Trophoblast cell (in vitro differentiated cells and primary cell): ENCODE measurements at places on chromosomes 12 and 14.

DNA sequence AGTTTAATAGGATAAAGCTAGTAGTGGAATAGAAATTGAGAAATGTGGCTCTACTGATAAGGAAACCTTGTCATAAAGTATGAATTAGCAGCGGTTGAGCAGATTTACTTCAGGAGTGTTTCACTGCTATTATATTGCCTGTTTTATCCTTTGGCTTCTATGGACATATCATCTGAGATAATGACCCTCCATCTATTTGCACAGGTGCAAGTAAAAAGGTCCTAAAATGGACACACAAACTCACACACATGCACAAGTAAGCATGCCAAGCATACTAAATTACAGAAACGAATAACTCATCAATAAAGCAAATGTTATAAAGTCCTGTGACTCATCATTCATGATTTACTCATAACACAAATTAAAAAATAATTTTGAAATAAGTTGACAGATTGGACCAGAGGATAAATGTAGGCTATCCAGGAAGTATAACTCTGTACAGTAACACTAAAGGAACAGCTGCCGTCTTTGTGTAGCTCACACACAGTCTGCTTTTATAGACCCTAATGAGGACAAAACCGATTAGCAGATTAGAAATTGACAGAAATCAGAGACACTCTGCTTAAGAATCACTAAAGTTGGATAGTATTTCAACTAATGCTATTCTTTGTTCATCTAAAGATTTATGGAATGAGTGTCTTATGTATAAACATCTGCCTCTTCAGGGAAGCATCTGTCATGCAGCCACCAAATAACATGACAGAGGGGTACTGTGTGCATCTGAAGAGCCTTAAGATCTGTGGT is 73.9 kb downstream of the SYT1 start:
- no peak for DNase-seq

DNA sequence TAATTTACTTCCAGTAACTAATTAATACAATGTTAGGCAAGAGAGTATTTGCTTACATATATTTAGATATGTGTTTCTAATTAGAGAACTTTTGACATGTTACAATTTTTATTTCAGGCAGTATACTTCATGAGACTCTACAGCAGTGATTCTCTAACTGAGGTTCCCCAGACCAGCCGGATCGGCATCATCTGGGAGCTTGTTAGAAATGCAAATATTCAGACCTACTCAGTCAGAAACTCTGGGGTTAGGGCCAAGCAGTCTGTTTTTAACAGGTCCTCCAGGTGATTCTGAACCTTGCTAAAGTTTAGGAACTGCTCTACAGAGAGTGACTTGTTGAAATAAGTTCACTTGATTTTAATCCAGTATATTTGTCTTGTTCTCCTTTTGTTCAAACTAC is 46.5 kb downstream of the ARID2 start:
- no peak for DNase-seq

GRCh38 chr12:9346866-9347327 is 138.7 kb upstream of the PZP start:
- no peak for DNase-seq

GRCh38 chr12:4280351-4281163 is 7.0 kb downstream of the CCND2 start:
- no peak for DNase-seq

DNA sequence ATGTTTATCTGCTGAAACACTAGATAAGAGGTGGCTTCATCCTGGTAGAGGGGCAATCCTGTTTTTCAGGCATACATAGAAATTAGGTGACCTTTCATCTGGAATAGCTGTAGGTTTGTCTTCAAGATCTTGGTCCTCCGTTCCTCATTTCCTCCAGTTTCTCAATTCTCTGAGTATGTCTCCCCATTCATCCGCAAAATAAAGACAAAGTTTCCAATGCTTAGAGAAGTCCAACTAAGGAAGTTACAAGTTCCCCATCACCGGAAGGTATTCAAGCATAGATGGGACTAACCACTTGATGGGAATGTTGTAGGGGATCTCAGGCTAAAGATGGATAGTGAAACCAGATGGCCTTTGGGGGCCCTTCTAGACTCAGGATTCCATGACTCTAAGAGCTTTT is 34.3 kb downstream of the ERG28 start:
- DNase-seq, result peak; percentile 63

GRCh38 chr12:52148464-52149181 is 43.2 kb downstream of the KRT80 start:
- peak; percentile 20 for DNase-seq

DNA sequence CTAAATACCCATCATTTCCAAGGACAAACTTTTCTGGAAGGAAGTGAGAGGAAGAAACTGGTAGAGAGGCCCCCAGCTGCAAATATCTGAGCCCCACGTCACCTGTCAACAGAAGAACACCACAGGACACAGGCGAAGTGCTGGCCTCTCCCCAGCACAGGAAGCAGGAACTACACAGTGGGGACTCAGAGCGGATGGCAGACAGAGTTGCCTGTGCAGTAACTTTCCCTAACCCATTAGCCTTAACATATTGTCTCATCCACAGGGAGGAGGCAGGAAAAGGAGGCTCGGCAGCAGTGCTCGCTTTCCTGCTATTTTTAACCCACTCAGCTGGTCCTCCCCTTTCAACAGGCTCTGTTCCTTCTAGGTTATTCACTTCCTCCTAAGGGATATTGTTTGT is 111.5 kb upstream of the TMPO start:
- no peak for DNase-seq

DNA sequence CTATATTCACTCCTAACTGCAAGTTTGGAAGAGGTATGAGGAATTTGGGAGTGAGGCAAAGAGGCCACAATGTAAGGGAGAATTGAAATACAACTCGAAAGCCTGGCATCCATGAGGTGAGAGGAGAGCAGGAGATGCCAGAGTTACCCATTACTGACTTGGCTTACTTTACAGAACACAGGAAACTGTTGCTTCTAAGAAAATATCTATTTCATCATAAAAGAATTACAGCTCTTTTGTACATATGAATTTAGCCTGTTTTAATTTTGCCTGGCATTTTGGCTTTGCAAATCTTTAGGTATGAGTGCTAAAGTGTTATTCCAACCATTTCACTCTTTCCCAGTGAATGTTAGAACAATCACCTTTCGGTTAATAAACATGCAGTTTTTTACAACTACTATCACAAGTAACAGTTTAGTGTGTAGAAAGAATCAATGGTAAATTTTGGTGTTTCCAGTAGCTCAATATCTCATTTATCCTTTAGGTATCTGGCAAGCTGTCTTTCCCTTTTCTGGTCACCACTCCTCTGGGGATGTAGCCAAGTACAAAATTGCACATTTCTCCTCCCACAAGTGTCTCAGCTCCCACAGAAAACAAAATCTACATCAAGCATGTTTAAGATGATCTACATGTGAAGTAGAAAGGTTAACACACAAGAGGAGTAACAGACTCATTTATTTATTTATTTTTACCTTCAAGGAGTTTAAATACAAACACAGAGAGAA is 196.6 kb upstream of the DCN start:
- no peak for DNase-seq

DNA sequence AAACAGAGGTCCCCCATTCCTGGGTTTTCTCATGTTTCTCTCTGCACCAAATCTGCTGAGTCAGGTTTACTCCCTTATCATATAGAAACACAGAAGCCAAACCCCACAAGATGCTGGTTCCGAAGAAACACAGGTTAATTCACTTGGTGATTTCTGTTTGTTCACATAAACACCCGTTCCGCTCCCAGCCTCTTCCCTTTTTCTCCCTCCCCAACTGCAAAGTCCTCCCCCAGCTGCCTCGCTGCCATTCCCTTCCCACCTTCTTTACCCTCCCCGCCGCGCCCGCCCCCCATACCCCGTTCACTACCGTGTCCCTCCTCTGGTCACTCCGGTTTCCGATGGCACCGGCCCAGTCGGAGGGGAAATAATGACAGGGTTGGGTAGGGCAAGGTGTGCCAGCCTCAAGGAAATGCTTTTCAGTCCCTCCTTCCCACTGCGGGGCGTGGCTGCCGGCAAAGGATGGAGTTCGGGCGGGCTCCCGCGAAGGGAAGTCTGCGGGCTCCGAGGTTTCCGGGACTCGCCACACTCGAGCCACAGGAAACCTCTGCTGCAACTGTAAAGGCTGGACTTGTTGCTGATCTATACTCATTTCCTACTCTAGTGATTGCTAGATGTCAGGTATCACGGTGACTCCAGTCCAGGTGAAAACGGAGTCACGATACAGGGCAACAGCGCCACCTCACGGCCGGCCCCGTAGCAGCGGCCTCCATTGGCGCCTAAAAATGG is at the start of gene STYK1:
Gene STYK1, minus strand, starts transcription at position 394 of the 726 bp plus-strand sequence. CDS start 39,434 bp downstream, outside the sequence.
- DNase-seq, result peak; percentile 97

DNA sequence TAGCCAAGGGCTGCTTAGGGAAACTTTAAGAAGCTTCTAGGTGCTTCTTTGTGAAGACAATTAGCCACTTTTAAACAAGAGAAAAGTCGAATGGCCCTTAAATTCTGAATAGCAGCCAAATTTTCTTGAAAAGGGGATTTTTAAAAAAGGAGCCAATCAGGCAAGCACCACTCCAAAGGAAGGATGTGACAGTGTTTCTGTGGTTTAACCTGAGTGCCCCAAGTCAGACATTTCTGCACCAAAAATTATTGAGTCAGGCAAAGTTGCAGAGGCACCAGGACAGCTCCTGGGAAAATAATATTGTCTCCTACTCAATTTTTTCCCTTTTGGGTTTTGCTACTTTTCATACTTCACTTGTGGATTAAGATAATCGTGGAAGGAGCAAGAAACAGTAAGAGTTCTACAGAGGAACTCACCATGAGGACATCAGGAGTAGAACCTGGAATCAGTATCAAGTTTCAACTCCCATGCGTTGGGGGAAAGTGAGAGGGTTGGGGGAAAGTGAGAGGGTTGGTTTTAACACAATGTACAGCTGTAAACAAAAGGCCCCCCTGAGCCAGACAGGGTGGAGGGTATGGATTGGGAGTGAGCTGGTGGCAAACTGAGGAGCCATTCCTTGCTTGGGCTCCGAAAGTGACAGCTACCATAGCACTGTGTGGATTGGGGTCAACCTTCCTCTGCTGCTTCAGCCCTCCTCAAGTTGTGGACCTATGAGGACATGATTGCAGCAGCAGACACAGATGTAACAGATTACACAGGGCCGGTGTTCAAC is 90.8 kb downstream of the SLC38A1 start:
- no peak for DNase-seq
